ENCODE measurements at places on chromosomes 12 and 14.

GRCh38 chr12:50326590-50327284 is 43.4 kb upstream of the LIMA1 start:
- no peak for DNase-seq

DNA sequence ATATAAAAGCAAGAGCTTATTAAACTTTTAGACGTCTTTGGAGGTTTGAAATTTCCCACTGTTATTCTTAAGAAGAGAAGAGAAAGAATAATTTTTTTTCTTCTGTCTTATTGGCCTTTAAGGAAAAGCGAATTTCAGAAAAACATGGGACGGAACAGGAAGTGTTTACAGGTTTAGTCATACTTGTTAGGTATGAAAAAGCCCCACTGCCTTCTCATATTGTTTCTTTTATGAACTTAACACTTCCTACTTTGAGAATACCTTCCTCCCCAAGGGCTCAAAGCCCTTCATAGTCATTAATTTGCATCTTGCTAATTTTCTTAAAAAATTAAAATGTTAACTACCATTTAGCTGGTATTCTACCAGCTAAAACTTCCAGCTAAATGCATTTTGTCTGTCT is 82.0 kb downstream of the ETV6 start:
- DNase-seq = no peak

DNA sequence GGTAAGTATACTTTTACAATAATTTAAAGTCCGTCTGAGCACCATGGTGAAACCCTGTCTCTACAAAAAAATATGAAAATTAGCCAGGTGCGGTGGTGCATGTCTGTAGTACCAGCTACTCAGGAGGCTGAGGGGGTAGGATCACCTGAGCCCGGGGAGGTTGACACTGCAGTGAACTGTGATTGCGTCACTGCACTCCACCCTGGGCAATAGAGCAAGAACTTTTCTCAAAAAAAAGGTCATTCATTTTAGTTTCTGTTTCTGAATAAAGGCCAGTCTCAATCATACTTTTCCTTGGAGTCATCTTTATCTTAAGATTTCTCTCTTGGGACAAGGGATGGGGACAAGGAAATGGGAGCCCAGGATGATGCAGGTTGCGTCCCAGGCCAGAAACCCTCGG is 12.9 kb downstream of the ANKRD13A start:
- no peak for DNase-seq

DNA sequence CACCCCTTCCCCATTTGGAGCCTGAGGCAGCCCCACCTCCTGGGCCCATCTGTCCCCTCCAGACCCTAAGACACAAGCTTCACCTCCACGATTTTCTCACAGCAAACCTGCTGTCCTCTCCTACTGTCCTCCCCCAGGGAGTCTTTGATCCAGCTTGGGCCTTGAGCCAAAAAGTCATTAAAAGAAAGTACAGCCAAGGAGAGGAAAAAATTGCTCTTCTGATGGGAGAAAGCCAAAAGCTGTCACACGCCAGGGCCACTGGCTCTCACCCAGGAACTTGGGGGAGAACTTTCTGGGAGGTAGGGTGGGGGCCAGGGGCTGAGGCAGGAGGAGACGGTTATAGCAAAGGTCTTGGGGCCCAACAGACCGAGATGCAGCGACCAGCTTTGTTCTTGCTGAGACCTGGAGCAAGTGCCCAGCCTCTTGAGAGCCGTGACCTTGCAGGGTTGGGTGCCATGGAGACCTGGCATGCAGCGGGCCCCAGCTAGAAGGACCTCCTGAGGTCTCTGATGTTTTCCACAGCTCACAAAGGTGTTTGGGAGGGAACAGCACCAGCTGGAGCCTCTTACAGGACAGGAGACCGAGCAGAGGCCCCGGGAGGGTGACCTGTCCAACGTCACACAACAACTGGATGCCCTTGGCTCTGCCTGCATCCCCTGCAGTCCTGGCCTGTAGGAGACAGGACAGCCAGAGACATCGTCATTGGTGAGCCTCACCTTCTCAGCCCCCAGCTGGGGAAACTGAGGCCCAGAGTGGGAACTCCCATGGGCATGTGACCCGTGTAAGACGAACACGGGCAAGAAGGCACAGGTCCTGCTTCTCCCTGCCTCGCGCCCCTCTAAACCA is 124.5 kb downstream of the CALM1 start:
- DNase-seq = no peak

DNA sequence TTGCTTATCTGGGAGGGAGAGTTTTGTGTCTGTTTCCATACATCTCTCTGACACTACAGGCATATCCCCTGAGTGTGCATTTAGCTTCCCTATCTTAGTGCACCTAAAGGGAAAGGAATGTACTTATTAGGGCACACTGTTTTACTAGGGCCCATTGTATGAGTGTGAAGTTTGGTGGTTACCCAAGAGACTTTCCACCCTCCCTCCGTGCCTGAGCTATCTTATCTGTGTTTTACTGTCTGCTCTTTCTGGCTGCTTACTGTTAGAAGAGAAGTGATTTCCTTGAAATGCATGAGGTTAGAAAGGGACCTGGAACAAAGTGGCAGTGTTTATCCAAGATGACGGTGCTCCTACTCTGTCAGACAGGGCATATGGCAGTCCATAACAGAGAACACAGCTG is 8.5 kb upstream of the SVOP start:
- no peak for DNase-seq

DNA sequence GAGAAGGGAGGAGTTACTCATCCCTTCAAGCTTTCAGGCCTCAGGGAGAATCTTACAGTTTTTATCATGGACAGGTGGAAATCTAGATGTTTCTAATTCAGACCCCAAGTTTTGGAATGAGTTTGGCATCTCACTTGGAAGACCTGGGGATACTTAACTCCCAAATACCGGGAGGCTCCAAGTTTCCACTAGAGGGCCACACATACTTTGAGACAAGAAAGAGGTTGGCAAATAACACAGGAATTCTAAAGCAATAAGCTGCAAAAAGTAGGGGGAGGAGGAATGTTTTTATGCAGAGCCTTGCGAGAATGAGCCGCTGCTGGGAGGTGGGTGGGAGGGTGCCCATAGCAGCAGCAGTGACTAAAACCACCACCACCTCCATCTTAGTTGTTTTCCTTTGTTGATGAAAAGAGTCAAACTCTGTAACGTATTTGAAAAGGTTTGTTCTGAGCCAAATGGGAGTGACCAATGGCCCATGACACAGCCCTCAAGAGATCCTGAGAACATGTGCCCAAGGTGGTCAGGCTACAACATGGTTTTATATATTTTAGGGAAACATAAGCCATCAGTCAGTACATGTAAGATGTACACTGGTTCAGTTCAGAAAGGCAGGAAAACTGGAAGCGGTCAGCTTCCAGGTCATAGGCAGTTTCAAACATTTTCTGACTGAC is 34.2 kb upstream of the RNASE1 start:
- DNase-seq = no peak

GRCh38 chr12:69136931-69137613 is 102.3 kb upstream of the CPSF6 start:
- DNase-seq = no peak

DNA sequence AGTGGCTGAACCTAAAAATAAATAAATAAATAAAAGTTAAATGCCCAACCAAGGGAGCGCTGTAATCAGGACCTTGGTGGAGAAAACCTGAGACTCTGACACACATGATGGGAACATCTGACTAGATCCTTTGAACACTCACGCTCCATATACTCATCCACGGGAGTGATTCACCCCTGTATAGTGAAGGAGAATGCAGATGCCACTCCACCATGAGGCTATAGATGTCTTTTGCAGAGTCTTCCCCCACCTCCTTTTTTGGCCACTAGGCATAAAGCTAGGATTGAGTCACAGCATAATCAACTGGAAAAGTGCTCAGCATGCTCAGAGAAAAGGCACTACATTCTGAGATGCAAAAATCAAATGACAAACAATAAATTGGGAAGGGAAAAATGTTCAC is 19.0 kb downstream of the ADAM20 start:
- no peak for DNase-seq

DNA sequence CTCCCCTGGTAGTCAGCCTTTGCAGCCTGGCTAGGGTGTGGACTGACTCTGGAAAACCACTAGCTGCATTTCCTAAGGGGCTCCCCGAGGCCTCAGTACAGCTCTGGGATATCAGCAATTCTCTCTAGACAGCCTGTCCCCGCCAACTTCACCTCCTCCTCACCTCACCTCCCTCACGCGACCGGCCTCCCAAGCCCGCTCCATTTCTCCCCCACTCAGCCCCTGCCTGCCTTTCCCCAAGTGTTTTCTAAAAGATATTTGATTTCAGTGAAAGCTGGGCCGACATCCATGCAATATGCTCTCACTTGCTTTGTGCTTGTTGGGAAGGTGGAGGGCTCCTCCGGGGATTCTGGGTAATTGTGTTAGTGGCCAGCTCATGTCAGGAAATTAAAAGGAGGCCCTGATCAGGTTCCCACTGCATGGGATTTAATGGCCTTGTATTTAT is 91.8 kb downstream of the ESRRB start:
- DNase-seq = no peak

- DNase-seq = no peak
These were observed 1.1 kb upstream of the MBD6 start for GRCh38 chr12:57521525-57522010.

Data from activated naive CD4-positive, alpha-beta T cell treated with anti-CD3 and anti-CD28 coated beads, Interleukin-2, amount 50 U/mL, for 72 hours (primary cell).